ENCODE measurements at places on chromosomes 13 and 19.
A peak's percentile ranks its signal among the peaks of the same experiment; 100 is the strongest.

GRCh38 chr13:33110386-33110712 is 94.1 kb downstream of the KL start:
- no peak for DNase-seq

GRCh38 chr13:109672545-109672944 is 113.8 kb downstream of the IRS2 start:
- DNase-seq, result peak; percentile 37

- no peak for DNase-seq
These were observed 22.9 kb downstream of the RAB20 start for GRCh38 chr13:110538632-110539031.

DNA sequence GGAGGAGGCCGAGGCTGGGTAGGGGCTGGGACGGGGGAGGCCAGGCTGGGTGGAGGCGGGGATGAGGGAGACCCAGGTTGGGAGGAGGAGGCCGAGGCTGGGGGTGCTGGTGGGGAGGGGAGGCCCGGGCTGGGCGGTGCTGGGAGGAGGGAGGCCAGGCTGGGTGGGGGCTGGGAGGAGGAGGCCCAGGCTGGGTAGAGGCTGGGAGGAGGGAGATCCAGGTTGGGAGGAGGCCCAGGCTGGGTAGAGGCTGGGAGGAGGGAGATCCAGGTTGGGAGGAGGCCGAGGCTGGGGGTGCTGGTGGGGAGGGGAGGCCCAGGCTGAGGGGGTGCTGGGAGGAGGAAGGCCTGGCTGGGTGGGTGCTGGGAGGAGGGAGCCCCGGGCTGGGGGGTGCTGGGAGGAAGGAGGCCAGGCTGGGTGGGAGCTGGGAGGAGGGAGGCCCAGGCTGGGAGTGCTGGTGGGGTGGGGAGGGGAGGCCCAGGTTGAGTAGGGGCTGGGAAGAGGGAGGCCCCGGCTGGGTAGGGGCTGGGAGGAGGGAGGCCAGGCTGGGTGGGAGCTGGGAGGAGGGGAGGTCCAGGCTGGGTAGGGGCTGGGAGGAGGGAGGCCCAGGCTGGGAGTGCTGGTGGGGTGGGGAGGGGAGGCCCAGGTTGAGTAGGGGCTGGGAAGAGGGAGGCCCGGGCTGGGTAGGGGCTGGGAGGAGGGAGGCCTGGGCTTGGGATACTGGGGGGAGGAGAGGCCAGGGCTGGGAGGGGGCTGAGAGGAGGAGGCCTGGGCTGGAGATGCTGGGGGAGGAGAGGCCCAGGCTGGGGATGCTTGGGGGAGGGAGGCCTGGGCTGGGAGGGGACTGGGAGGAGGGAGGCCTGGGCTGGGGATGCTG is 10.7 kb downstream of the TPGS1 start:
- DNase-seq, result no peak

DNA sequence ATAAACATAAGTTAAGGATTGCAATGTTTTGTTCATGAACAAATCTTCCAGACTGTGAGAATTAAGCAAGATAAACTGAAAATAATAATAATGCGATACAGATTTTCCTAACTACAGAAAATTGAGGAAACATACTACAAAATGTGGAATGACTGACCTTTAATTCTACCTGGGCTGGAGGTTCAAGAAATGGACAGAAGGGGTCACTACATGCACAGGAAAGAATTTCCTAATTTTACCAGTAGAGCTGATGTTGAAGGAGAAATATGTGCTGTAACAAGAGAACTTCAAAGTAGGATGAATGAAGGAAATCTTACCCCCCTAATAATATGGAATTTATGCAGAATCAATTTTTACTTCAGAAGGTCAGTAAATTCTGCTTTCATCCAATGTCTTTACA is 62.3 kb downstream of the ZNF627 start:
- DNase-seq, result peak; percentile 36

GRCh38 chr19:43752287-43752875 is 2.4 kb downstream of the SMG9 start:
- no peak for DNase-seq

- DNase-seq, result no peak
These were observed 159.6 kb downstream of the FOXO1 start for GRCh38 chr13:40506592-40507446.

DNA sequence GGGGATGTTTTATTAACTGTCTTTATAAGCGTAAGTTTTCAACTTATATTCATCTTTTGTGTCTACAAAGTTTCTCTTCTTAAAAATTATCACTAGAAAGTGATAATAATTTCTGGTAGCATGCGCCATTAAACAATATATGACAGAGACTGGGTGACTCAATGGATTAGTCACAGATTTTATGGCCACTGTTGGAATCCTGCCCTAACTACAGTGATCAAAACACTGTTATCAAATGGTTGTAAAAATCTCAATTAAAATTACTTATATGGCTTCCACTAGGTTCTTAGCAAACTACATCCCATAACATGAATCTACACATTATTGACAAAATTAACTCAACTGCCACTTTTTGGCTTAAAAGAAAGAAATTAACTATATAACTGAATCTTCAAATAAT is 350.0 kb downstream of the DACH1 start:
- no peak for DNase-seq

GRCh38 chr19:42366673-42367072 is 23.4 kb downstream of the CNFN start:
- no peak for DNase-seq

GRCh38 chr19:45340899-45341453 is 426 bp downstream of the KLC3 start:
- DNase-seq, result no peak

GRCh38 chr19:1817553-1818179 is 5.6 kb upstream of the ATP8B3 start:
- DNase-seq, result no peak

DNA sequence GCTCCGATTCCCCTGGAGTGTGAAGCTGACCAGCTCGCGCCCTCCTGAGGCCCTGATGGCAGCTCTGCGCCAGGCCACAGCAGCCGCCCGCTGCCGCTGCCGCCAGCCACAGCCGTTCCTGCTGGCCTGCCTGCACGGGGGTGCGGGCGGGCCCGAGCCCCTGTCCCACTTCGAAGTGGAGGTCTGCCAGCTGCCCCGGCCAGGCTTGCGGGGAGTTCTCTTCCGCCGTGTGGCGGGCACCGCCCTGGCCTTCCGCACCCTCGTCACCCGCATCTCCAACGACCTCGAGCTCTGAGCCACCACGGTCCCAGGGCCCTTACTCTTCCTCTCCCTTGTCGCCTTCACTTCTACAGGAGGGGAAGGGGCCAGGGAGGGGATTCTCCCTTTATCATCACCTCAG is 20.3 kb downstream of the CKM start:
- no peak for DNase-seq

DNA sequence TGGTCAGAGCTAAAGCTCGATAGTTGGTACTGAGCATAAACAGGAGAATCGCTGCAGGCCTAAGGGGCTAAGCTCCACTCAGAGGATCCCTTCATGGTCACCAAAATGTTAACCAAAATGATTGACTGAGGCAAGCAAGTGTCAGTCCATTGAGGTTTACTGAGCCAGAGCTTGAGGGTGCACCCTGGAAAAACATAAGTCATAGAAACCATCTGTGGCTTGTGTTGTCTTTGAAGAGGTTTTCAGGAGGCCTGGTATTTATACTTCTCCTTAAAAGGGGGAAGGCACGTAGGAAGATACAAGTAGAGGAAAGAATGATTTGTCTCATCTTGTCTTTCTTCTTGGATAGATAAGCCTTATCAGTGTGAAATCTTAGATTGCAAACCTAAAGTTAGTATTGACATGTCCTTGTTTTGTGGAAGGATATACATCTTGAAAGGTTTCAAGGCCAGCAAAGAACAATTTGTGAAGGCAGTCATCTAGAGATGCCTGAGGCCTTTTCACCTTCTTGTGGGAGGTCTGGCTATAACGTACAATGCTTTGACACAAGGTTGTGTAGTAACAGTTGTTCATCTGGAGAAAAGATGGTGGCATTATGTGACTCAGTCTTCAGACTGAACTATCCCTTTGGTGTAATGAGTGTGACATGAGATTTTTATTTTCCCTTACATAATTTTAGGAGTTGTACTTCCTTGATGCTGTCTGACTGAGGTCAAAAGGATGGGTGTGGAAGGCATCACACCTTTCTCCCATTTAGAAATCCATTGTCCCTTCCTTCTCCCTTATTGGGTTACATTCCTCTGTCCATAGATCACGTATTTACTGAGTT is 14.7 kb upstream of the CEACAM6 start:
- no peak for DNase-seq

DNA sequence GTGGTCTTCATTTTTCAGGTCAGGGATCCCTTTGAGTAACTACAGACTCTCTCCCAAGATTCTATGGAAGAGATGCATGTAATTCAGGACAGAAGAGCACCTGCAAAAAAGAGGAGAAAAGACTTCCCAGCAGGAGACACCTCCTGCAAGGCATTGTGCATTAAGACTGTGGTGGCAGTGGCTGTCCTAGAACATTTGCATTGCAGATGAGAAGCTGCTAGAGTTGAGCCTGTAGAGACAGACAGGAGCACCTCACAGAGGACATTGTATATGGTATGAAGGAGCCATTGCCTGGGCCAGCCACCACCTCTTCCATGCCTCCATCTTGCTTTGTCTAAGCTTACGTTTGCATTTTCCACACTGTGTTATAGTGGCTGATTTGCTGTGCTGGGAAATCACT is 11.2 kb upstream of the MYO16 start:
- no peak for DNase-seq

DNA sequence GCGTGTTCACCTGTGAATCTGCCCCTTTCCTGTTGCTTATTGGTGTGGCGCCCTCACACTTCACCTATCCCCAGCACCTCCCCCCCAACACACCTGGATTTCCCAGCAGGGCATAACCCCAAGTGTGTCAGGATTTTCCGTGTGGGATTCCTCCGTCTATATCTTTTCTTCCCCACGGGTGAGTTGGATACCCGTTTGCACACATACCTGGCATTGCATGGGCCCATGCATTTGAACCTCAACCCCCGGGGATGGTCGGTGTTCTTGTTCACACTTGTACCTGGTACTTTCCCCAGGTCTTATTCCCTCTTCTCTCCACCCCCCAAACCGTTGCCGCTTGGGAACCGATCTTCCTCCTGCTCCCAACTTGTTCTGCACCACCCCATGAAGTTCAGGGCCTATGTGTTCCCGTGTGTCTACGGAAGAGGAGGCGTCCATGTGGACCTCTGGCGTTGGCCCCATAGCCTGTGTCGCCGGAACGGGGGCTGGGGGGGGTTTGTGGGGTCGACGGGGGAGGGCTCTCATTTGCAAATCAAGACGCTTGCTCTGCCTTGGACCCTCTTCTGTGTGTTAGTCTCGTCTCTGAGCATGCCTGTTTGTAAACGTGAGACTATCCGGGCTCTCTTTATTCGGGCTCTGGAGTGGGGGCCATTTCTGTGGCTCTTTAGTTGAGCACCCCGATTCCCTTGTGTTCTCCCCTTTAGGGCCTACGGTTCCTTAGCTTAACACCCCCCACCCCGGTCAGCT is 1.7 kb downstream of the PRR12 start:
- DNase-seq, result peak; percentile 45

DNA sequence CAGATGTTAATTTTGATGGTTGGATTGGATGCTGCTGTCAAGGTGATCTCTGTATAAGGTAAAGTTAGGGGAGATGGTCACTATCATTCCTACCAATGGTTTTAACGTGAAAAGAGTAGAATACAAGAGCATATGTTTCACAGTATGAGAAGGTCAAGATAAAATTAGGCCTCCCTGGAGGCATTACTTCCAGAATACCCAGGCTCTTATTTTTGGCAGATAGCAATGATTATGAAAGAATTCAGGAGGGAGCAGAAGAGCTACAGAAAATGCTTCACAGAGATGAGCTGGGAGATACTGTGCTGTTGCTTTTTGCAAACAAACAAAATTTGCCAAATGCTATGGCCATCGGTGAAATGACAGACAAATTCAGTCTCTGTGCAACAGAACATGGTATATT is 547.5 kb upstream of the SPRY2 start:
- DNase-seq, result no peak

- no peak for DNase-seq
These were observed 19.2 kb upstream of the LPAR6 start for GRCh38 chr13:48431987-48432615.

- no peak for DNase-seq
These were observed 75.6 kb downstream of the C13orf42 start for GRCh38 chr13:51035469-51035868.

- DNase-seq, result no peak
These were observed 180.3 kb downstream of the SHISA2 start for GRCh38 chr13:25871389-25872125.

- no peak for DNase-seq
These were observed 1.4 kb downstream of the WDFY2 start for GRCh38 chr13:51585696-51586095.

- DNase-seq, result no peak
These were observed 55.9 kb downstream of the SACS start for GRCh38 chr13:23377579-23377978.

DNA sequence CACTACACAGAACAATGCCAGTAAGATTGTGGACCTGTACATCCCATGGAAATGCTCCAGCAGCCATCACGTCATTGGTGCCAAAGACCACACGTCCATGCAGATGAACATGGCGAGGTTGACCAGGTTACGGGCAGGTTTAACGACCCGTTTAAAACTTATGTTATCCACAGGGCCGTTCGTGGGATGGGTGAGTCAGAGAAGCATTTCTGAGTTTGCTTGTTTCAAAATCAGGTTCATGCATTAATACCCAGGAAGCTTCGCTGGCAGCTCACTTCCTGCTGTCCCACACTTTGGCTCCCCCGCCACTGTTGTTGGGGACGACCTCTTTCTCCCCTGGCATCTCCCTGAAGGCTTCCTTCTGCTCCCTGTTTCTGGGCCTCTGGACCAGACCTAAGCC is 194.1 kb downstream of the USP12 start:
- DNase-seq, result no peak

- peak; percentile 66 for DNase-seq
These were observed 50.5 kb upstream of the UBE2L5 start for GRCh38 chr13:30371649-30372265.

DNA sequence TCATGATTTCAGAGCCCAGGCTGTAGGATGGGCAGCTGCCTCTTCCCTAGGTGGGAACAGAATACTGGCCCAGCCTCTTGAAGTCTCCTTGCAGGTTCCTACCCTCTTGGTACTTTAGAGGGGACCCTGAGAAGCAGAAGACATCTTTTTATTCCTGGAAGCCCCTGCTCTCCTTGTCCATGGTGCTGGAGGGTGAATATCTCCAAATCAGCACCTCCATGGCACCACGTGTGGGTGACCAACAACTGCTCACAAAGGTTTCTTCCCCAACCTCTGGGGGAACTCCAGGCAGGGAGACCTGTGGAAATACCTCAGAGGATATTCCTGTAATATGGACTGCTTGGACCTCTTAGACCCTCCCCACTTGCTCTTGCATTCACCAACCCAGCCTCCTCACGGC is 48.1 kb upstream of the TSHZ3 start:
- no peak for DNase-seq

- no peak for DNase-seq
These were observed 7.3 kb upstream of the CCNE1 start for GRCh38 chr19:29804493-29804892.
